Osteocyte (in vitro differentiated cells): ENCODE measurements at places on chromosomes 1 and 21. TPM values are rescaled to one million over a fixed set of nuclear protein-coding genes. Genes with fewer than 3 reads are reported as not detected.

ERVH48-1 gene
- total RNA-seq, result not detected in 2 replicates

FMO5 gene
- 1.8 and 2.2 TPM in 2 replicates for total RNA-seq

LCK gene
- not detected in 2 replicates for total RNA-seq

GRCh38 chr1:167425482-167425881, 92.8 kb downstream of the CD247 start:
- no peak for DNase-seq

DNA sequence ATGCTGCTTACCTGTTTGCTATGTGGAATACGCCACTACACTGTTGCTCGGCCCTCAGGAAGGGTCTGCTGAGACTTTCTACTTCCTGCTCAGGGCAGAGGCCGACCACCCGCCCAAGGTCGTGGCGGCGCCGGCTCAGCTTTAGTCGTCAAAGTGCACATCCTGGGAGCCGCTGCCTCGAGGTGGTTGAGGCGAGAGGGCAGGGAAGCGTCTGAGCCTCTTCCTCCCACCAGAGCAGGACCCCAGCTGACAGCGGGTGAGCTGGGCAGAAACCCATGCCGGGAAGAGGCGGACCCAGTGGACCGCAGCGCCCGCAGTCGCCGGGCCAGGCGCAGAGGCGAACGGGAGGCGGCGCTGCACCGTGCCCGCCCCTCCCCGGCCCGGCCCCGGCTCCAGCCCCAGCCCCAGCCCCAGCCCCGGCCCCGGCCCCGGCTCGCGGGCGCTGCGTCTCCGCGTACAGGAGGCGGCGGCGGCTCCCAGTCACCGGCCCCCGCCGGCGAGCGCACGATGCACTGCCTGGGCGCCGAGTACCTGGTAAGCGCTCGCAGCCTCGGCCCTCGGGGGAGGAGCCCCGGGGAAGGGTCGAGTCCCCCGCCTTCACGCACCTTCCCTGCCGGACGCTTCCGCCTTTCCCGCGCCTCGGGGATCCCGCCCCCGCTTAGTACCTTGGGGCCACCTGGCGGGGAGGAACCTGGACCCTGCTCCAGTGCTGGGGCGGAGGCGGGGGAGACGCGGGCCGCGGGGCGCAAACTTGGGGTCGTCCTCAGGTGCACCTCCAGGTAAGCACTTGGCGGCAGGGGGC, at the start of gene SLC44A3:
TSS of gene SLC44A3 (plus strand) at position 413 of the 802 bp plus-strand sequence. CDS start at position 508, 95 bp downstream.
- DNase-seq, result no peak

GRCh38 chr21:35381743-35382310, 332.7 kb upstream of the RUNX1 start:
- no peak for DNase-seq

GRCh38 chr21:36861595-36862323, 104.7 kb downstream of the HLCS start:
- no peak for DNase-seq

AUNIP gene
- total RNA-seq, result 1.3 and 1.9 TPM in 2 replicates

USP33 gene
- 74.6 and 74.7 TPM in 2 replicates for total RNA-seq

APP gene
- 698 and 749 TPM in 2 replicates for total RNA-seq

DAB1 gene
- total RNA-seq, result 0.21 and 0.27 TPM in 2 replicates

DNA sequence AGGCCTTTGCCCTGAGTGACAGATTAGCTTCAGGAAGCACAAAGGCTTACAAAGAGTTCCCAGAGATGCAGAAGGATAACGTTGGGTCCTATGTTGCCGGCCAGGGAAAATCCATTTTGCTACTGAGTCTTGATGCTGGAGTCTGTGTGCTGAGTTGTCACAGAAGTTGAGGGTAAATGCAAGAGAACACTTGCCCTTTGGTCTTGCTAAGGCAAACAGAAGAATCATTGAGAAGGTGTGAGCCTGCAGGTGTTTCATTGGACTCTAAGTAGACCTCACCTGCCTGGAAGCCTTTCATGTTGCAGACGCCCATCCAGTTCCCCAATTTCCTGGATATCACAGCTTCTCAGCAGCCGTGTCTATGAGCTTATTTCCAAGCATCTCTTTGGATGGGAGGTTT, 105.2 kb downstream of the PCP4 start:
- no peak for DNase-seq

CAMK1G gene
- total RNA-seq, result not detected in 2 replicates

- peak; percentile 59 for DNase-seq
These were observed 35.9 kb downstream of the HMGB4 start for GRCh38 chr1:33899746-33900145.

GRCh38 chr1:216670118-216670883, 52.9 kb downstream of the ESRRG start:
- no peak for DNase-seq

BMP8B gene
- total RNA-seq, result 0.08 TPM in 1 of 2 replicates, not detected in the other

DNA sequence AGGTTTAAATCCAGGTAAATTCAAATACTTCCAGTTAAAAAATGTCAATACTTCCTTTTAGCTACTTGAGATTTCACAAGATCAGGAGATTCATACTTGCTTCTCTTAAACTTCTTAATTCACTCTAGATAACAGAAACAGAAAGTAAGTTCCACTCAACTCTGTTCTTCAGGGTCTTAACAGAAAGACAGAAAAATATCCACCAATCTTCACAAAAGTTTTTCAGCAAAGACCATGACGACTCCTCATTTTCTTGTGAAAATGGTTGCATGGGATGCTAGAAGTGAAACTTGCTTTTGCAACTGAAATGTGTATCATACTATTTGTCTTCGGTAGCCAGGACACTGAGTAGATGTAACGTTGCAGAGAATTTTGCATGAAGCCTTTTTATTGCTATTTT, 12.3 kb upstream of the LRRC8C start:
- DNase-seq, result no peak

- no peak for DNase-seq
These were observed 110.8 kb downstream of the BEND5 start for GRCh38 chr1:48665708-48666407.

DNA sequence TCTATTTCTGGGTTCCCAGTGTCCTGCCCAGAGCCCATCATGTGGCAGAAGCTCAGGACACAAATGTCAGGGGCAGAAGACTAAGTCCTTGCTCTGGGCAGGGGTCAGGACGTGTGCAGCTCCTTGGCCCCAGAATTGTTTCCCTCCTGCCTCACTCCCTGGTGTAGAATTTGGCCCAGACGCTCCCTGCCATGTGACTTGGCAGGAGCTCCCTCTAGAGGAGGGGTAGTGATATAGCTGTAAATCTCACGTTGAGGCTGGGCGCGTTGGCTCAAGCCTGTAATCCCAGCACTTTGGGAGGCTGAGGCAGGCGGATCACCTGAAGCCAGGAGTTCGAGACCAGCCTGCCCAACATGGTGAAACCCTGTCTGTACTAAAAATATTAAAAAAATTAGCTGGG, 91.2 kb downstream of the UBIAD1 start:
- no peak for DNase-seq

TCP10L gene
- 0.21 and 1.3 TPM in 2 replicates for total RNA-seq

DNA sequence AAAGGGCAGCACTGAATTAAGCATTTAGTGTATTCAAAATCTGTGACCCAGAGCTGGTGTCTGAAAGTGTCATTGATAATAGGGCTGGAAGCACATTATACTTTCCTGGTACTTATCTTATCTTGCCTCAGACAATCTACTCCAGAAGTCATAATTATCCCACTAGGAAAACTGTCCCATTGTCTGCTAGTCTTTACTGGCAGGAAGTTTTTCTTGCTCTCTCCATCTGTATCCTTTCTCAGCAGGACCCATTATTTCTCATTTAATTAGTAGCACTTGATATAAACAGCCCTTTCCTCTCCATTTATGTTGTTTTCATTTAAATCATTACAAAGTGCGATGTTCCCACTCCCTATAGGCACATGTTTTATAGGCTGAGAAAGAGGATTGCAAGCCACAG, 36.5 kb upstream of the BARHL2 start:
- DNase-seq, result no peak

FRRS1 gene
- 4.3 TPM in 2 replicates for total RNA-seq
